T-helper 22 cell (primary cell): ENCODE measurements at places on chromosomes 3 and 15.

- DNase-seq = no peak
These were observed 132.6 kb upstream of the TBL1XR1 start for GRCh38 chr3:177329854-177330253.

DNA sequence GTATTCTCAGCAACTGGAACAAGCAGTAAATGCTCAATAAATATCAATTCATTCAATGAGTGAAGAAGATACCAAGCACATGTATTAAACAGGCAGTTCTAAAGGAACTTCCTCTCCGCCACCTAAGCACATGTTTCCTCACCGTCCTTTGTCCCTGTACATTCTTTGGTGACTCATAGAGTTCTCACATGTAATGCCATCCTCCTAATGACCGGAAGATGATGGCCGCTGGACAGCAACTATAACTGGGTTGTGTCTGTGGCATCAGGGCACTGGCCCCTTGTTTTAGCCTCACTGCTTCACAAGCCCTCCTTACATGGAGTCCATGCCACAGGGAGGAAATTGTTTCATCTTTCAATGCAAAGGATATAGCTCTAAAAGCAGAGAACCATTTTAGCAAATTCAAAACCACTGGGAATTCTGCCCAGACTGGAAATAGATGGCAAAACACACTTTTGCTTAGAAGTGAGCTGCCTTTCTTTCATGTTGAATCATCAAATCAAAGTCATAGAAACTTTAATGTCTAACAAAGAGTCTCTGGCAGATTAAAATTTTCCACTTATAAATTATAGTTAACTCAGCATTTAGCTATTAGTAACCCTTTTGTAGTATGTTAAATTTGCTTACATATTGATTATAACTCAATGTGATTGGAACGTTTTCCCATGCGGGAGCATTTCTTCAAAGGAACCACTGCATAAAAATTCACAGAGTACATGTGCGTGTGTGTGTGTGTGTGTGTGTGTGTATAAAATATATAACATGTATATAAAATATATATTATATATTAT is 74.1 kb downstream of the GAP43 start:
- no peak for DNase-seq

DNA sequence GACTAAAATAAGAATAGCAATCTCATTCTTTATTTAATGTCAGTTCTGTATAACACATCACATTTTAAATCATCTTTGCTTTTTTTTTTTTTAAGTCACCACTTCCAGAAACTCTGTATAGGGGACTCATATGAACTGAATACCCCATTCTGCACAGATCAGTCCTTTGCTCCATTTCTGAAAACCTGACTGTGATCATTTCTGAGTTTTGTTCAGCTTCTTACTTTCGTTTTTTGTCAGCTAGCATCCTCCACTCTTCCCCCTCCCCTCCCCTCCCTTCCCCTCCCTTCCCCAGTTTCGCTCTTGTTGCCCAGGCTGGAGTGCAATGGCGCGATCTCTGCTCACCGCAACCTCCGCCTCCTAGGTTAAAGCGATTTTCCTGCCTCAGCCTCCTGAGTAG is 49.8 kb upstream of the SGO1 start:
- DNase-seq = no peak

- no peak for DNase-seq
These were observed 16.8 kb upstream of the SLC6A1 start for GRCh38 chr3:10975695-10976234.

DNA sequence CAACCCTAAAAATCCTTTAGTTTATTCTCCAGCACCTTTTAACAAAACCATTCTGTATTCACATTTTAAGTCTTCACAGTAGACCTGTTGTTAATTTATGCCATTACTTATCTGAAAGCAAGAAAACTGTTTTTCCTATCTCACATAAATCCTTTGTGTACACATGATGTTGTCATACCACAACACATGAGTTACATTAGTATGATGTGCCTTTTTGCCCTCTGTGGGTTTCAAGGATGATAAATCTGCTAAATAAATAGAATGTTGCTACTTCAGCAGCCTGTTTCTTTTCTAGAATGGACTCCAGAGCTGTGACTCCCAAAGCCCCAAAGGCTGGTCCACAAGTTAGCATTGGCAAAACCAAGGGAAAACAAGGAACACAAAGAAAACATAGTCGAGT is 151.6 kb downstream of the SERPINI1 start:
- no peak for DNase-seq

- no peak for DNase-seq
These were observed 21.1 kb upstream of the SATB1 start for GRCh38 chr3:18446149-18446825.

- no peak for DNase-seq
These were observed 386.2 kb upstream of the ARHGEF26 start for GRCh38 chr3:153734777-153735551.

GRCh38 chr3:180611006-180611405 is 9.0 kb downstream of the TTC14 start:
- DNase-seq = no peak

DNA sequence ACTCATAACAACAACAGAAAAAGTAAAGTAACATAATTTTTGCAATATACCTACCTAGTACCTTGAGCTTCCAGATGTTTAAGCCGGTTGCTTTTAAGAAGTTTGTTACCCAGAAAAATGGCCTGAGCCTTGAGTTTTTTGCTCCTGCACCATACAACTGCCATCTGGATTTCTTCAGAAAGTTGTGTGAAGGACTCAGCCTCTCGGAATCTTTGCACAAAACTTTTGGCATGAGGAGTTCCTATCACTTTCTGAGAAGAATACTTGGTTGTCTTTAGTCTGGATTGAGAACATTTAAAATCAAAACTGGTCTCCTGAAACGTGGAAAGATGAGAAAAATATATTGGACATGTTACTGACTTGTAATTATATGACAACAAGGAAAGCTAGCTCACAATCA is 17.3 kb downstream of the GTPBP8 start:
- no peak for DNase-seq

DNA sequence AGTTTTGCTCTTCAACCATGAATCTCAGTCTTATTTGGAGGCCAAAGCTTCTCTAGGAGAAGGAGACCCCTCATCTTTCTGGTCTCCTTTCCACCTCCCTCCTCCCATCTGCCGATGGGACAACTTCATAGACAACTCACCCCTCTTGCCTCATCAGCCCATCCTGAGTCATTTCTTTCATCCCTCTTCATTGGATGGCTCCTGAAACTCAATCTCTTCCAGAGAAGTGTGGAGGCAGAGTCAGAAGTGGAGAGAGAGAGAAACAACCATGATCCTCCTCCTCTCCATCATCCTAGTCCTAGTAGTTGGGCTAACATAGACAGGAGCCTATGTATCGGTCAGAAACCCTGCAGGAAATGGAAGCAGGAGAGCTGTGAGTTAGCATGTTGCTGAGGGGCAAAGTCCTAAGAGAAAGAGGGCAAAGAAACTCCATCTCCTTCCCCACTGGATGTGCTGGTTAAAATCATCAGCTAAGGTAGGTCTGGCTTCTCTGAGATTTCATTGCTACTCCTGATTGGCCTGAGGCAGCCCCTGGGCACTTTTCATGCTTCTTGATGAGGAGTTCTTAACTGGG is 21.3 kb upstream of the HCN4 start:
- DNase-seq = no peak

DNA sequence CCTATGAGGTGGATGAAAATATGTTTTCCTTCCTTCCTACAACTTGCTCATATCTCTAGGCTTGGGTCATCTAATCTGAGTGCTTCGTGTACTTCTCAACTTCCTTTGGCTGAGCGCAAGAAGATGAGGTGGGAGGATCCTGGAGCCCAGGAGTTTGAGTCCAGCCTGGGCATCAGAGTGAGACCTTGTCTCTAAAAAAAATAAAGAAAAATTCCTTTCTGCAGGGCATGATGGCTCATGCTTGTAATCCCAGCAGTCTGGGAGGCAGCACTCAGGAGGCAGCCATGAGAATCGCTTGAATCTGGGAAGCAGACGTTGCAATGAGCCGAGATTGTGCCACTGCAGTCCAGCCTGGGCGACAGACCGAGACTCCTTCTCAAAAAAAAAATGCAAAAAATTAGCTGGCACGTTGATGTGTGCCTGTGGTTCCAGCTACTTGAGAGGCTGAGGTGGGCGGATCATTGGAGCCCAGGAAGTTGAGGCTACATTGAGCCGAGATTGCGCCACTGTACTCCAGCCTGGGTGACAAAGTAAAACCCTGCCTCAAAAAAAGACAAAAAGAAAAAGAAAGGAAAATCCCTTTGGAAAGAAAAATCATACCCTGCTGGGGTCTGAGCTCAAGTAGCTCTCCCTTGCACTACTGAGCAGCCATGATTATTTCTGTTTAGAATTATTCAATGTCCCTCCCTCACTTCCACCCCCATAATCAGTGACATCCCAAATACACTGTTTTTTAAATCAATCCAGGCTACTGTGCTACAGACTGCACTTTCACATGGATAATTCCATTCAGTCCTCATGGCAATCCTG is 28.0 kb upstream of the RAB11A start:
- DNase-seq = no peak

DNA sequence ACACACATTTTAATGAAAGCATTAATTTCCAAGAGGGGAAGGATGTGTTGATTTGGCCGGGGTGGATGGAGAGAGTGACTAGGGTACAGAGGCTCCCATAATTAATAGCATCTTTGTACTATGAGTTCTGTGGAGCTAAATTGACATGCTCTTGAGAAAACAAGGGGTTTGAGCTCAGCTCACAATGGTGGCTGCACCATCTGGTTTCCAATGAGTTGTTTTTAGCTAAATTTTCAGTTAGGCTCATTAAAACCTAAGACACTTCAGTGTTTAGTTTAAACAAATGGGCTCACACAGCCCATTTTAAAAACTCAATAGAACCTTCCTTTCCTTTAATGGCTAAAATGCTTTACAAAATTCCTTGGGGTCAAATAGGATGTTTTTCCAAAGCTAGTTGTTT is 199.7 kb downstream of the TNIK start:
- no peak for DNase-seq

GRCh38 chr15:65920825-65921309 is 51.6 kb downstream of the RAB11A start:
- no peak for DNase-seq

- DNase-seq = no peak
These were observed 71.3 kb downstream of the TMCC1 start for GRCh38 chr3:129822241-129822640.

GRCh38 chr15:65196637-65197336 is 11.6 kb upstream of the CLPX start:
- DNase-seq = no peak

- no peak for DNase-seq
These were observed 27.4 kb downstream of the GLDN start for GRCh38 chr15:51368751-51369450.

GRCh38 chr3:87298111-87298718 is 21.8 kb upstream of the POU1F1 start:
- DNase-seq = no peak

- no peak for DNase-seq
These were observed 27.7 kb downstream of the GRM2 start for GRCh38 chr3:51734572-51734907.

DNA sequence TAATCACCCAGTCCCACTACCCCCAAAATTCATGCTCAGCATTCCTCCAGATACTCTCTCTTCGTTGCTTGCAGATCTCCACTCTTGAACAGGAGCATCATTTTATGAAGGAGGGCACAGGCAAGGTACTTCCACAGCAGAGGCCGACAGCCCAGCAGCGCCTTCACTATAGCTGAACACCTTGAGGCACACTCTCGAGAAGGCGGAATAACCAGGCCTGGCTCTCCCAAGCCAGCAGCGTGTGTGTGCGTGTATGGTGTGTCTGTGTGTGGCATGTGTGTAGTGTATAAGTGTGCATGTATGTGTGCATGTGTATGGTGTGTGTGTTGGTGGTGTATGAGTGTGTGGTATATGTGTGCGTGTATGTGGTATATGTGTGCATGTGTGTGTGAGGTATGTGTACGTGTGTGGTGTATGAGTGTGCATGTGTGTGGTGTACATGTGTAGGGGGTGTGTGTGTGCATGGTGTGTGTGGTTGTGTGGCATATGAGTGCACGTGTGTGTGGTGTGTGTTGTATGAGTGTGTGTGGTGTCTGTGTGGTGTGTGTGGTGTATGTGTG is 161.8 kb downstream of the XXYLT1 start:
- no peak for DNase-seq

GRCh38 chr3:74314696-74315095 is 299.8 kb downstream of the CNTN3 start:
- no peak for DNase-seq

DNA sequence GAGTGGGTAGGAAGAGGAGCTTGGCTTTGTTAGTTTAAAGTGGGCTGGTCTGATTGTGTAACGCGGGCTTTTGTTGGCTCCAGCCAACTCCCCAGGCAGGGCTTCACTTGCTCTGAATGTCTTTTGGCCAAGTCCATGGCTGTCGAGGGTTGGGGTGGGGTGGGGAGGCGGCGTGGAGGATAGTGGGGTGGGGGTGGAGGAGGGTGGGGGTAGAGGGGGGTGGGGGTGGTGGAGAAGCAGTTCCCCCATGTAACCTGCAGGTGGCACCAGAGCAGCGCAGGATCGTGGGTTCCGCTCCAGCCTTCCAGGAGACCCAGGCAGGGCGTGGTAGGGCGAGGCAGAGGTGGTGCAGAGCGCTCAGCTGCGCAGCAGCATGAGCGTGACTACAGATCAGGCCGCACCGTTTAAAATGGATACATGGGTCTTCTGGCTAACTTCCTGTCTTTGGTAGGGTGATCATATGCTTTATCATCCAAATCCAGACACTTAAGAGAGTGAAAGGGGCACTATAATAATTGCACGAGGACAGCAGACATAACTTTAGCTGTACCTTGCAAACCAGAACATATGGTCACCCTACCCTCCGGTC is 28.3 kb downstream of the GOLGA6A start:
- DNase-seq = peak; percentile 36

DNA sequence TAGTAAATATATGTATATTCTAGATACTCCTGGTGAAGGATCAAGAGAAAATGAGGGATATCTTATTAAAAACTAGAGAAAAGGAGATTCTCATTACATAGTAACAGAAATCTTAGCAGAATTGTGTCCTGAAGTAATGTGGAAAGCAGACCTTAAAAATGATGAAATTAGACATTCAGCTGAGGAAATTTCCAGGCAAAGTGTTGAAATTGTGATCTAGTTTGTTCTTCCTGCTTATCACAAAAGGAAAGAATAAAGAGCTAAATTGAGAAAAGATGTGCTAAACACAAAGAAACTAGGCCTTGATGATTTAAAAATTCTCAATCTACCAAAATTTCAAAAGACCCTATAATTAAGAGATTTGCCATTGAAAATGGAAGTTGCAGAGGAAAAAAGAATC is 362.6 kb upstream of the PLSCR5 start:
- no peak for DNase-seq

- no peak for DNase-seq
These were observed 7.9 kb upstream of the PXYLP1 start for GRCh38 chr3:141223673-141224166.

DNA sequence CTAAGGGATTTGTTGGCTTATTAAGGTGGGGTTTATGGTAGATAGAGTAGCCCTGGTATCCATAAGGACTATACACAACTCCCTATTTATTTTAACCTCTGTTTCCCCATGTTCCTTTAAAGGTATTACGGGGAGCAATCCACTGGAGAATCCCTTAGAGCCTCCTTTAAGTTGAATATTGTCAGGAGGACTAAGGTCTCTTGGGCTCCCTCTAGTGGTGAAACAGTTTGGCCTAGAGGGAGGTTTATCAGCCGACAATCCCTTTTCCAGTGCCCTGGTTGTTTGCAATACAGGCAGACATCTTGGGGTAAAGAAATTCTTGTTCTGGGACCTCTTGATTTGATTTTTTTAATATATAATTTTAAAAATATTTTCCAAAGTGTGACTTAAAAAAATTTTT is 12.9 kb downstream of the OPA1 start:
- DNase-seq = peak; percentile 3

- DNase-seq = no peak
These were observed 25.2 kb downstream of the CYFIP1 start for GRCh38 chr15:22954798-22955543.

GRCh38 chr3:179292450-179292849 is 30.4 kb upstream of the ZNF639 start:
- DNase-seq = no peak

GRCh38 chr3:99700631-99701268 is 62.4 kb downstream of the COL8A1 start:
- no peak for DNase-seq
